NCI-H526 treated with DMSO at 0.1 percent for 48 hours (cell line): ENCODE measurements at places on chromosomes 5 and 9.

- DNase-seq: no peak
These were observed 127.0 kb upstream of the VLDLR start for GRCh38 chr9:2494562-2494961.

DNA sequence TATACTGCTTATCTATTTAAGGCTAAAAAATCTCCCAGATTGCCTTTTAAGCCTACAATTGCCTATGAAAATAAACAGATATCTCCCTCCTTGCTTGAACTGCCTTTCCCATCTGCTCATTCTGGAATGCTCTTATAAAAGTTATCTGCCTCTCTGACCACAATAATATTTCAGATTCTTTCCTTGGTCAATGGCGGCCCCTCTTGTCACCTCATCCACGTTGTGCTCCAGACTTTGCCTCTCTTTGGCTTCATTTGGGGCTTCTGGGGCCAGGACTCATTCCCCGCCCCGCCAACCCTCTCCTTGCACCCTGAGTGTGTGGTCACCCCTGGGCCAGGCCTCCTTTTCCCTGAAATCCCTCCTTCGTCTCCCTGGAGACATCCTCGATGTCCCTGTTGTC lies 110.0 kb upstream of the RPS23 start:
- no peak for DNase-seq

DNA sequence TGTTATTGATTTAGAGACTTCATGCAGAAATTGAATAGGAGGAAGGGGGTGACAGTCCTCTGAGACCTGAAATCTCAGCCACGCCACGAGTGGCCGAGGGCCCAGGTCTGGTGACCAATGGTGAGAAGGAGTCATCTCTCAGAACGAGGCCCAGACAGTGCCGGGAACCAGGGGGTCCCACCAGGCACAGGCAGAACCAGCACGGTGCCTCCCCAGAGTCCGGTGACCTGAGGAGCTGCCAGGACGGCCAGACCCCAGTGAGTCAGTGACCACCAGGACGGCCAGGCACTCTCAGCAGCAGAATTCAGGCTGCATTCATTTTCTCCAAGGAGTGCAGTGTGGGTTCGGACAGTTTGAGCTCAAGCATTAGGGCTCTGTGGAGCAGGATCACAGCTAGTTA lies 43.8 kb upstream of the NKD2 start:
- no peak for DNase-seq

DNA sequence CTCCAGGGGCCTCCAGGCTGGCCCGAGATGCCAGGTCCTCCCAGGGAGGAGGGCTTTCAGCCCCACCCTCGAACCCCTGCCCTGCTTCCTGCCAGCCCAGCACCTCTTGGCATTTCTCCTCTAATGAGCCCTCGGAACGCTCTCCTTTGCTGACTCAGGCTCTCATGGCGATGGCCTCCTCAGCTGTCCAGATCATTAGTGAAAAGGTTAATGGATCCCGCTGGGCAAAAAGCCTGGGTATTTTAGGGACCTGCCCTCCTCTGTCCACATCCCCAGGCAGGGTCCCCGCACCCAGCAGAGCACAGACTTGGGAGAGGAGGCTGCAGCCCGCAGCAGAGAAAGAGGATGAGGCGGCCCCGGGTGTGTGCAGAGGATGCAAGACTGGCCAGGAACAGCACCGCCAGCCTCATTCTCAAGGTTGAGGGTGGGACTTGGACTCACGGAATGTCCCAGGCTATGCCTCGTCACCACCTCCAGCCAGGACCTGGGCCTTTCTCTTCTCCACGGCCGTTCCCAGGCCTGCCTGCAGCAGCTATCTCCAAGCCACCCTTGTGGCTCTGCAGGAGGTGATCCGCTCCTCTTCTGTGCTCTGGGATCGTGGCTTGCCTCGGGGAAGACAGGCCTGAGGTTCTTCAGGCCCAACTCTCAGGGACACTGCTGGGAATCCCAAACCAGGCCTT lies 23.0 kb upstream of the ADAMTS2 start:
- no peak for DNase-seq

DNA sequence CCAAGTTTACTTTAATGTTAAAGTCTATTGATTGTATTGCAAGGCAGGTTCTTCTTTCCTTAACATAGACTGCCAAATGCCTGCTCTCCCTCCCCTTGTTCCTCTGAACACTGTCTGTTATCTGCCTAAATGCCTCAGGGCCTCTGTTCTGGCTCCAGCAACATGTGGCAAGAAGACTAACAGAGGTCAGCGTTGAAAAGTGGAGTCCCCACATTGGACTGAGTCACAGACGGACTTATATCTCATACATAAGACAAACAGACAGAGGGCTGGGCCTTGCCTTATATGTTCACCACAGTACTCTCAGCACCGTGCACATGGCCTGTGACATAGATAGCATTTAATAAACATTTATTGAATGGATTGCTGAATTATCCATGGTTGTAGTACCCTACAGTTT lies 91.4 kb downstream of the TSSK1B start:
- no peak for DNase-seq

GRCh38 chr9:127734247-127734746 lies 797 bp downstream of the TOR2A start:
- no peak for DNase-seq

GRCh38 chr5:126339215-126339805 lies 83.9 kb upstream of the GRAMD2B start:
- DNase-seq: peak; percentile 15

DNA sequence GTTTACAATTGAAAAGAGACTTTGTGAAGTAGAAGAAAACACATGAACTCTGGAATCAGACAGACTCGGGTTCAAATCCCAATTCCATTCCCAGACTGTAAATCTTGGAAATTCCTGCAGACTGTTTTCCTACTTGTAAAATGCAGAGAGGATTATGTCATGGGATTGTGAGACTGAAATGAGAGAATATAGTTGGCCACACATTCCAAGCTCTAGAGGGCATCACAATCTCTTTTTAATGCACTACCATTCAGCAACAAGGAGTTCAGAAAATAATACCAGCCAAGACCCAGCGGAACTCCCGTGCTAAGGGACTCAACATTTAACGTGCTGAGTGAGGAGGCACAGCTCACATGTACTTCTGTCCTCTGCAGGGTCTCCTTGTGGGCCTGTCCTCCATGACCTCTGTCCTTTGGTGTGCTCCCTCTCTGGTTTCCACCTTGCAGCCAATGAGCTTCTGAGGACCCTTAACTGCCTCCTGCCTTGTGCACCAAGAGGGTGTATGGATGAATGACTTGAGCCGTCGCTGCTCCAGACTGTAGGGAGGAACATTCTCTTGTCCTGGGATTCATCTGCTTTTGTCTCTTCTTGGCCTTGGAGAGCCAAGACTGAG lies 263.5 kb downstream of the NTRK2 start:
- no peak for DNase-seq

GRCh38 chr9:70462300-70462699 lies 47.8 kb upstream of the KLF9 start:
- DNase-seq: no peak

- no peak for DNase-seq
These were observed 84.8 kb upstream of the MIER3 start for GRCh38 chr5:57036761-57037160.

- DNase-seq: no peak
These were observed 21.2 kb upstream of the ZFAND5 start for GRCh38 chr9:72386186-72386585.

- DNase-seq: no peak
These were observed 385.3 kb downstream of the PSAT1 start for GRCh38 chr9:78682216-78682615.

DNA sequence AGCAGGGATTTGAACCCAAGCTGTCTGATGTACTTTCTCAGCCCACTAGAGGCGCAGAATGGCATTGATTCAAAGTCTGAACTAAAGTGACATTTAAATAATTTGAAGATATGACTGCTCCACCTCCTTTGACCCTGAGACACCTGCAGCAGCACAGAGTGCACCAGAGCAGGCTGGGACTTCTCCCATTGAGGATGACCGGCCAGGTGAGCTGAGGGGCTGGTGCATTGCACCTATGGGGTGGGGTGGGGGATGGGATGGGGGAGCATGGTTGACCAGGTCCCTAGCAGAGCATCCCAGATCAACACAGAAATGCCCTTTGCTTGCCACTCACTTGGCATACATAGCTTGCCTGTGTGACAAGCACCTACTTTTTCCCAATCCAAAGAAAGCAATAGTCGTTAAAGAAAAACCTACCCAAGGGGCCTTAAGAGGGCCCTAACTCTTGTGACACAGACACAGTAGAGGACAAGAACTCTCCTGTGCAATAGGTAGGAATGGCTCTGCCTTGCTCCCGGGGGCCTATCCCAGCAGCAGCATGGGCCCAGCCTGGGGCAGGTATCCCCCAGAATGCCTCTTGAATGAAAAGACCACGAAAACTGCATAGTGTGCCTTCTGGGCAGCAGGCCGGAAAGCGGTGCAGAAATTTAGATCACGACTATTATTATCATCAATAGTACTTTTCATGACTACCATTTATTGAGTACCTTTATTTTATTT lies 6.5 kb downstream of the SH3PXD2B start:
- DNase-seq: no peak

DNA sequence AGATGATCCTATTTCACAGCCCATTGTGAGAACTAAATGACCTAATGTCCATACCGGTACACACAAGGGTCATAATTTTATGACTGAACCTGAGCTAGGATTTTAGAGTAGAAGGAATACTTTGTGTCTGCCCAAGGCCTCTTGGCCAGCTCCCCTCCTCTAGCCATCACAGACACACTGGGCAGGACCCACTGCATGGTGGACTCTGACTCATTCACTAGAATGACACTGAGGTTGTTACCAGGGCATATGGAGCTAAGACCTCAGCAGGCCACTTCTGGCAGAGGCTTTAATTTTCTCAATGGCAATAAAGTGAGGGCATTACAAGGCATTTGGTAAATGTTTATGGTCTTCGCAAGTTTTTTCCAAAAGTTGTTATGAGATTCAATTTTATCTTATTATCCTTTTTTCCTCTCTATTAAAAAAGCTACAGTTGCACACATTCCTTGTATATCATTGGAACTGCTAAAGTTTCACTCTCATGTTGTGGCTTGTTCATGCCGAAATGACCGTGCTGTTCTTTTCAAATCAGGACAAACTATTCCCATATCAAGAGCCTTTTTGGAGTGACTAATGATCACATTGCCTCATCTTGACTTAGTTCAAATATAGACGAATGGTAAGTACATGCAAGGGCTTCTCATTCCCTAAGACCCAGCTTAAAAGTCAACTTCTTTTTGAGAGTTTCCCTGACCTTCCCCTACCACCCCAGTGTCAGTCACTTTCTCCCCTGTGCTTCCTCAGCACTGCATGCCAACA lies 595.7 kb downstream of the ACTL7B start:
- no peak for DNase-seq

DNA sequence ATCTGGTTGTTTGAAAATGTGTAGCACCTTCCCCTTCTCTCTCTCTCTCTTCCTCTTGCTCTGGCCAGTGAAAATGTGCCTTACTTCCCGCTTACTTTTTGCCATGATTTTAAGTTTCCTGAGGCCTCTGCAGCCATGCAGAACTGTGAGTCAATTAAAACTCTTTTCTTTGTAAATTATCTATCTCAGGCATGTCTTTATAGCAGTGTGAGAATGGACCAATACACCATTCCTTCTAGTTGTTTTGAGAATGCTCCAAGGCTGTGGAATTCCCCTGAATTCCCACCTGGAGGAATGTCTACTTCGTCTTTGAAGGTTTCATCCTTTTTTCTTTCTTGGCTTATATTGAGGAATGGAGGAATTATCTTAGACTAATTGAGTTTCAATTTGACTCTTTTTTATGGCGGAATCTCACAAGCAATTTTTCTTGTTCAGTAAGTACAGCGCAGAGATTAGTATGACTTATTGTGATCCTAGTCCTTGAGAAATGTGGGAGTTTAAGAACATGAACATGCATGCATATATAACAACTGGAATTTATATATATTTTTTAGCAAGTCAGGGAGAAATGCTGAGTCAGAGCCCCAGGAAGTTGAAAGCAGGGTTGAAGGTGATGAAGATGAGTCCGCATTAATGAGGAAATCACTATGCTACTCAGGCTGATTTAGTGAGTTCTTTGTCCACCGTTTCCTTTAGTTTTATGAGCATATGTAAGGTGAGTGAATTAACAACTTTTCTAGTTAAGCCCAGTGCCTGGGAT lies 488.1 kb upstream of the ADAMTS16 start:
- no peak for DNase-seq

DNA sequence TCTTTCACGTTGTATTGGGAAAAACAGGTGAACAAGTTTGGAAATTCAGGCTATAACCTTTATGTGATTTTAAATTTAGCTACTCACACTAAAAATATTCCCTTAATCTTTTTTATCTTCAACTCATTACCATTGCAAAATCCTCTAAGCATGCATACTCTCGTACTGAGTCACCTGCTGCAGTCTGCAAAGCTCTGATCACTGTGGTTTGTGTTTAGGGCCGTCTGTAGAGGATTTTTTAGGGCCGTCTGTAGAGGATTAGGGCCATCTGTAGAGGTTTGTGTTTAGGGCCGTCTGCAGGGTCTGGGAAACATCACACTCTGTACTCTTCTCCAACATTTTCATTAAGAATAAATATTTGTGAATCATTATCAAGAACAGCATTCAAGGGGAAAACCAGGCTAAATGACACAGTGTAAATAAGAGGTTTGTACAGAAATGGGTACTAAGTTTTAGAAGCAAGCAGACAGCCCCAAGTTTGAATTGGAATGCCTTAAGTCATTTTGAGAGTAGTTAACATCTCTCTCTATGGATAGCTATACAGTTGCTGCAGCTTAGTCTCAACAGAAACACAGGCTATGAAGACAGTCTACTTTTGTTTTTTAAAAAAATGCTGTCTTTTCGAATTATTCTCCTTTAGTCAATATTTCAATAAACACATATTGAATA lies 155.0 kb upstream of the TSLP start:
- DNase-seq: no peak

DNA sequence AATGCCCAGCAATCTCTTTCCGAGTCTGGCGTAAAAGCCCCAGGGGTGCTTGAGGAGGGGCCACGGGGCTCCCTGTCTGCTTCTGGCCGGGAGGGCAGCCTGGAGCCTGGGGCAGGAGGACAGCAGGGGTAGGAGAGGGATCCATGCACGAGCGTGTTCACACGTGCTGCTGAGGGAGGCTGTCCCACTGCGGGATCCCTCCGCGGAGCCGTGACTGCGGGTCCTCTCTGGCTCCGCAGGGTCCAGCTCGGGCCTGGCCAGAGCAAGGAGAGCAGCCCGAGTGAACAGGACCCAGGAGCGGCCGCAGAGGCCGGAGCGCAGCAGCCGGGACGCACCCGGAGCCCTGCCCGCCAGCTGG lies 78.4 kb downstream of the ZNF354C start:
- no peak for DNase-seq

- DNase-seq: no peak
These were observed 167.0 kb downstream of the RGS3 start for GRCh38 chr9:113630386-113631136.

- DNase-seq: no peak
These were observed 260.8 kb downstream of the AUH start for GRCh38 chr9:91100878-91101450.

DNA sequence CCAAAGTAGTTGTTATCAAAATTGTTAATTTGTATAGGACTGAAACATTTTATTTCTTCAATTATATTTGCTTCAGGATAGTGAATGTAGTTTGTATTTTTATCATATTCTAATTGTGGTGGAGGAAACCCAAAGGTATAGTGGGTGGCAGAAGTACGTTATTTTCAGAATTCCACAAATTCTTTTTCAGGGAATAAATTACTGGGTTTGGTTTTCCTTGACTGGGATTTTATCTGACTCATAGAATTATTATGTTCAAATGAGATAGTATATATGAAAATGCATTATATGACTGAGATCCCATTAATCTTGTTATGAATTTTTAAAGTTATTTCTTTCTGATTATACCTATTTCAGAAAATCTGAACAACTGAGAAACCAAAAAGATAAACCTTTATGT lies 73.7 kb downstream of the VPS13A start:
- DNase-seq: no peak
